ENCODE measurements at places on chromosomes 5 and 9.

- DNase-seq, result no peak
These were observed 901.0 kb upstream of the CTNND2 start for GRCh38 chr5:12805165-12805698.

- peak; percentile 22 for DNase-seq
These were observed 233.2 kb upstream of the RFX3 start for GRCh38 chr9:3758816-3759576.

DNA sequence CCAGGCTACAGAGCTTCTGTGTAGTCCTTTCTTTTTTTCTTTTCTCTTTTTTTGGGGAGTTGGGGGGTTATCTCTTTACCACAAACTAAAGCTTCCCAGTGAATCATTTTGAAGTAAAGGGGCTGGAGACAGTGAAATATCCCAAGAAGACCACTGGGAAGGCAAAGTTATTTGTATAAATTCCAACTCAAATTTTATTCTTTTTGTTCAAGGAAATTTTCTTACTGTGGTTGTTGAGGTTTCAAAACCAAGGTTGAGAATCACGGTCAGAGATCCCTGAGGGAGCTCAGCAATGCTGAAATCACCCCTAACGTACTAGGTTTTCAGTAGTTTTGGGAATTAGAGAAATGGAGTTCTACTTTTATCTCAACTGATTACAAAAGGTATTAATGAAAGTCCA, 175.7 kb downstream of the ARHGEF28 start:
- no peak for DNase-seq

DNA sequence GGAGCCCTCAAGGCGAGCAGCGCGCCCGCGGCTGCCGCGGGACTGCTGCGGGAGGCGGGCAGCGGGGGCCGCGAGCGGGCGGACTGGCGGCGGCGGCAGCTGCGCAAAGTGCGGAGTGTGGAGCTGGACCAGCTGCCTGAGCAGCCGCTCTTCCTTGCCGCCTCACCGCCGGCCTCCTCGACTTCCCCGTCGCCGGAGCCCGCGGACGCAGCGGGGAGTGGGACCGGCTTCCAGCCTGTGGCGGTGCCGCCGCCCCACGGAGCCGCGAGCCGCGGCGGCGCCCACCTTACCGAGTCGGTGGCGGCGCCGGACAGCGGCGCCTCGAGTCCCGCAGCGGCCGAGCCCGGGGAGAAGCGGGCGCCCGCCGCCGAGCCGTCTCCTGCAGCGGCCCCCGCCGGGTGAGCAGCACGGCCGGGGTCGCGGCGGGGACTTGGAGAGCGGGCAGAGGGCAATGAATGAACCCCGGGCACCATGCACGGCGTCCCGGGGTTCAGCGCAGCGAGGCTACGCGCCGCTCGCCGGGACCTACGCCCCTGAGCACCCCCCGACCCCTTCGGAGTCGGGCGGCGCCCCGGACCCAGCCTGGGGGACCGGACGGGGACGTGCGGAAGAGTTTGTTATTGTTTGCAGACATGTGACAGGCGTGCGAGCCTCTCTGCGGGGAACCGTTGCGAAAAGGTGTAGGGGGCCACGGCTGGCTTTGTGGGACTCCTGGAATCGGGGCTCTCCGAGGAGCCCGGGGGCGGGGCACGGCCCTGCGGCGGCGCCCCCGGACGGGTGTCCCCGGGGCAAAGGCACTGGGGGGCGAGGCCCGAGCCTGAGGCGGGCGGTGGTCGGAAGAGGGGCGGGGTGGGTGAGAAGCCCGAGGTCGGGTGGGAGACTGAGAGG, 553 bp downstream of the MAP3K1 start:
- DNase-seq, result peak; percentile 60

DNA sequence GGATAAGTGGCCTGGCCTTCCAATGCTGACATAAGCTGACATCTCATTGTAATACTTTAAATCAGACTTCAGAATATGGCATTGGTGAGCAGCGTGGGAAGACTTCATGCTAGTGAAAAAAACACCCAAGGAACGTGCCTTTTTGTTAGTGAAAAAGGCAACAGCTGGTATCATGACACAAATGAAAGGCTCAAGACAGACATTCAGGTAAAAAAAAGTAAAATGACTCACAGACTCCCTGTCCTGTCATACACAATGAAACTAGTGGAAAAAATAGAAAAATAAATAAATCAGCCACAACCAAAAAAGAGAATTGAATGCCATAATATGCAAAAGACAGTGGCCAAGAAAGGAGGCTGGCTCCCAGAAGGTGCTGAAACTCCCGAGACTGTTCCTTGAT, 24.4 kb upstream of the PPP1R2B start:
- no peak for DNase-seq

- no peak for DNase-seq
These were observed 16.5 kb upstream of the GLIS3 start for GRCh38 chr9:4316409-4316808.

- DNase-seq, result peak; percentile 34
These were observed 2.4 kb downstream of the ATG12 start for GRCh38 chr5:115838885-115839518.

GRCh38 chr5:124748687-124749594, 2.5 kb upstream of the ZNF608 start:
- peak; percentile 99 for DNase-seq

DNA sequence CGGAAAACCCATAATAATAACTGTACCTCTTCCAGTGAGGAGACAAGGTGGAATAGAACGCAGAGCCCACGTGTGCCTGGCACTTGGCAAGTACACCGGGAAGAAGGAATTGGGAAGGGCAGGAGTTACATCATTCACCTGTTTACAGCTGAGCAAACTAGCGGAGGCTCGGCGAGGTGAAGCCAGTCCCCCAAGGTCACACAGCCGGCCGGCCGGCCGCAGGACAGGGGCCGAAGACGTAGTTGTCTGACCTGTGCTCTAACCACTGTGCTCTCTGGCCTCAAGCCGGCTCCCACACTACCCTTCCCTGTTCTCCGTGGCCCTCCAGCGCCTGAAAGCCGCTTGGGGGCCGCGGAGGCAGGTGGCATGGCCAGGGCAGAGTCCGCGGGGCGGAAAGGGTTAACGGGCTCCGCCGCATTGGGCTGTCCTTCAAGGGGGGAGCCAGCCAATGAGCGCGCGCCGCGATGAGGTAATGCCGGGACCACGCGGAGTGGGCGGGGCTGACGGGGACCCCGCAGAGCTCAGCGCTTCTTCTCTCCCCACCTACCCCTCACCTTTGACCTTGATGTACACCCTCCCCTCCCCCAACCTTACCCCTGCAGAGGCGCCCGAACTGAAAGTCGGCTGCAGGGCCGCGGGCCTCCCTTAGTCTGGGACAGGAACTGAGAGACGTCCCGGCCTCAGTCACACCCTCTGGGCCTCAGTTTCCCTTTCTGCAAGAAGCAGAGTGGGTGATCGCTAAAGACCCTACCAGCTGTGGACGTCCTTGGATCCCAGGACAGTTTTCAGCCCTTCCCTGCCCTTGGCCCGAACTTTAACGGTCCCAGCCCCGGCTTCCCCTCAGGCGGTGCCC, 125.1 kb downstream of the C9orf50 start:
- DNase-seq, result peak; percentile 90

GRCh38 chr9:109972026-109972882, 192.3 kb downstream of the PALM2AKAP2 start:
- no peak for DNase-seq

DNA sequence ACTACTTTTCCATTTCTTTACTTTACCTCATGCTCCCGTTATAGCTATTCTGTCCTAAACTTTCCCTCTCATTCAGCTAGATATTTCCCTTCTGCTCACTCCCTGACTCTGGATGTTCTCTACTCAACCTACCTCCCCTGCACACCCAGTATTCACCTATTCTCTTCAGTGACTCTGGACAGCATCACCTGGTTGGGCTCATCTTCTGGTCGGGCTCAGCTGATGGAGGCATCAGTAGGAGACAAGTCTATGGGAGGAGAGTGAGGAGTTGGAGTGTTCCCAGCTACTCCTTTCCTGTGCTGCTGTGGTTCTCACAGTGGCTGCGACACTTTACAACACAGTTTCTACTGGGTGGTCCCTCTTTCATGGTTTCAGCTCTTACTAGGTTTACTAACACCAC, 493.9 kb downstream of the DMAC1 start:
- DNase-seq, result no peak

All from NCI-H2081 (cell line).